Tibial artery (tissue), 4 donors: ENCODE measurements at places on chromosomes 2 and 18.
A peak's percentile ranks its signal among the peaks of the same experiment; 100 is the strongest.

DNA sequence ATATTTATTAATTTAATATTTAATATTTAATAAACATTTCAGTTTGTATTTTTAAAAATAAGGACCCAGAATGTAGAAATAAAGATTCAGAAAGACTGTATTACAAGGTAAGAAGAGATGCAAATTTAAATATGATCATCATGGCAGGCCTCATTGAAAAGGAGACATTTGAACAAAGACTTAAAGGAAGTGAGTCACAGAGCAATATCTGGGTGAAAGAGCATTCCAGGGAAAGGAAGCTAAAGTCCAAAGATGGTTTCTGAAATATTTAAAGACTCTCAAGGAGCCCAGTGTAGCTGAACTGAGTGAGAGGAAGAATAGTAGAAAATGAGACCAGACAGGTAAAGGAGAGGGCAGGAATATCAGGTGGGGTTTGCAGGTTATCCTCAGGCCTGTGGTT, 5.9 kb downstream of the SCYGR4 start:
- H3K4me3 ChIP-seq, result no peak overlapping the region
- no peaks in the 10 kb centered on the region for H3K4me1 ChIP-seq
- H3K27me3 ChIP-seq, result no peaks in the 10 kb centered on the region
- no peaks in the 10 kb centered on the region for H3K36me3 ChIP-seq

DNA sequence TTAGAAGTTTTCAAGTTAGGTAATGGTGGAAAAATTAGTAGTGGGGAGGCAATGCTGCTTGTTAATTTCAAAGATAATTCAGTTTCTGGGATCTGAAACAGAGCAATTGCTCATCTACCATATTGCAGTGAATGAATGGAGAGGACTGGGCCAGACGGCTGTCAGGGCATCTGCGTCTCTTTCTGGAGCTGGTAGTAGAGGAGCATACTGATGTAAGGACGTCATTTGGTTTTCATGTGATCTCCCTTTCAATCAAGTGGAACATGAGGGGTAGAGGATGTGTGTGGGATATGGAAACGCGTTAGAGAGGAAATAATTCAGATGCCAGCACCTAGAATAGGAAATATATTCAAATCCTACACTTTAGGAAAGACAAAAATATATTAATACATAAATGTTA, 490.3 kb downstream of the ADCYAP1 start:
- H3K4me3 ChIP-seq, result no peak overlapping the region
- H3K27me3 ChIP-seq, result no peaks in the 10 kb centered on the region
- no peaks in the 10 kb centered on the region for H3K36me3 ChIP-seq
- no peak overlapping the region for H3K27ac ChIP-seq

DNA sequence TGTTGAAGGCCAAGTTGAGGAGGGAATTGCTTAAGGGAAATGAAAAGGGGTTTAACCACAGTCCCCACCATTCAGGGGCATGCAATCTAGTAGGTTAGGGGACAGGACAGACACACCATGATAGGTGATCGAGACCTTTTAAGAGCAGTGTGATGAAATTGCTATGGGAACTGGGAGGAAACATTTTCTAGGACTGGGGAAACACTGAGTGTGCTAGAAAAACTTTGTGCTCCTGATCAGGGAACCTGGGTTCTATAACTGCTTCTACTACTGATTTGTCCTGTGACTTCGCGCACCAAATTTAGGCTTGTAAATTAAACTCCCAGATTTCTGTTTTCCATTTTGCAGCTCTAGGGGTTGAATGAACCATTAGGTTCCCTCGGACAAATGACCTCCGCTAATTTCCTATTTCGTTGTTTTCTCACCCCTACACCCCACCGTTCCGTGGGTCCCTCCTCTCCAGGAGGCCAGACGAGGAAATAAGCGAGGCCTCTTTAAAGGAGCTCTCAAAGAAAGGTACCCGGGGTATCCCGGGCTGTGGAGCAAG, 371 bp upstream of the LCLAT1 start:
- no peaks in the 10 kb centered on the region for H3K36me3 ChIP-seq
- H3K27me3 ChIP-seq, result no peaks in the 10 kb centered on the region
- peak overlapping the region; percentile 79 for H3K27ac ChIP-seq
- peak overlapping the region; percentile 98 for H3K4me3 ChIP-seq
- H3K4me1 ChIP-seq, result peaks cover 13% of the 10 kb centered on the region

DNA sequence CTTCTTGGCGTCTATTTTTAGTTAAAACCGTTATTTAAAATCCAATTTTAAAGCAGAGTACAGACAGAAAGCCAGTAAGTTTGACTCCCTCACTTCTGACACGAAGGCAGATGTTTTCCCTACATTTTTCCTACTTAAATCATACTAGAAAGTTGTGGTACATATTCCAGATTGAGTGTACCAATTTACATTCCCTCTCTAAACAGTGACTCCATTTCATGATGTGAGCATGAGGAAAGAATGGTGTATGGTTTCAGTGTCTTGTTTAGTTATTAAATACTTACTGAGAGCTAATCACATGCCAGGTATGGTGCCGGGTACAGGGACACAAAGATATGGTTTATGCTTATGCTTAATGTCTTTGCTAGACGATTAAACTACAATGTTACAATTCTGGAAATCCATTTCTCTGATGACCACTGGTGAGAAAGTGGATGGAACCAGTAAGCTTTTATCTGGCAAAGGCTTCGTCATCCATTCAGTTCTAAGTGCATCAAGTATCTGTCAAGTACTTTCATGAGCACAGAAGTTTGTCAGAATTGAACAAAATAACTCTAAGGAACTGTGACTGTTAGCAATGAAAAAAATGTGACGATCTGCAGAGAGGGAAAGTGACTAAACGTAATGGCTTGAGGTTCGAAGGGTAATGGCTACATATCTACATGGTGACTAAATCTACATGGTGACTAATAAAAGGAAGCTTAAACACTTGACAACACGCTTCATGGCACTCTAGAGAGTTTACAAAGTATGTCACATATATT, 25.7 kb downstream of the MAP4K3 start:
- peak overlapping the region; percentile 46 for H3K27ac ChIP-seq
- H3K4me3 ChIP-seq, result no peak overlapping the region
- DNase-seq, result no peak
- peaks cover 40% of the 10 kb centered on the region for H3K4me1 ChIP-seq
- no peaks in the 10 kb centered on the region for H3K27me3 ChIP-seq
- H3K36me3 ChIP-seq, result no peaks in the 10 kb centered on the region

- no peaks in the 10 kb centered on the region for H3K36me3 ChIP-seq
- H3K27ac ChIP-seq, result no peak overlapping the region
- DNase-seq, result no peak
- H3K27me3 ChIP-seq, result no peaks in the 10 kb centered on the region
Observed at GRCh38 chr2:150144546-150145298, 342.7 kb downstream of the RND3 start.

DNA sequence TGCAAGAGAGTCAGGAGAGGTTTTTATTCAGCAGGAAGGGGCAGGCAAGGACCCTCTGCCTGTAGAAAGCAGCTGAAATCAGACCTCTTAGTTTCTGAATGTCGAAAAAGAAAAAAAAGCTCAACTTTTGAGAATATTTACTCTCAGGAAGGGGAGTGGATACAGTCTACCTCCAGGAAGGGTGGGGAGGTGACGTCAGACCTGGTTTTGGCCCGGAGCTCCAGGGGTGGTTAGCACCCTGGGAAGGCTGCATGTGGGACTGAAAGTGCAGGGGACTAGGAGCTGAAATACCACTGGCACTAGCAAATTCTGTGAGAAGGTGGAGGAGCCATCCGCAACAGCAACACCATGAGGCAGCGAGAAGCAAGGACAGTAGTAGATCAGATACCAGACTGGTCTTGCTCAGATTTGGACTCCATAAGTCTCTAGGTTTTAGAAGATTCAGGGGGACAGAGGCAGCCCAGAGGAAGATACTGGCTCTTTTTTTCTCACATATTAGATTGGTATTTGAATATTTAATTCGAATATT, 19.8 kb downstream of the MC2R start:
- H3K27ac ChIP-seq, result no peak overlapping the region
- H3K4me3 ChIP-seq, result no peak overlapping the region
- H3K4me1 ChIP-seq, result no peaks in the 10 kb centered on the region
- no peaks in the 10 kb centered on the region for H3K36me3 ChIP-seq
- DNase-seq, result no peak

GRCh38 chr2:124254621-124255020, 229.5 kb downstream of the CNTNAP5 start:
- no peaks in the 10 kb centered on the region for H3K36me3 ChIP-seq
- no peaks in the 10 kb centered on the region for H3K27me3 ChIP-seq
- no peak overlapping the region for H3K4me3 ChIP-seq
- DNase-seq, result no peak
- no peaks in the 10 kb centered on the region for H3K4me1 ChIP-seq
- no peak overlapping the region for H3K27ac ChIP-seq

DNA sequence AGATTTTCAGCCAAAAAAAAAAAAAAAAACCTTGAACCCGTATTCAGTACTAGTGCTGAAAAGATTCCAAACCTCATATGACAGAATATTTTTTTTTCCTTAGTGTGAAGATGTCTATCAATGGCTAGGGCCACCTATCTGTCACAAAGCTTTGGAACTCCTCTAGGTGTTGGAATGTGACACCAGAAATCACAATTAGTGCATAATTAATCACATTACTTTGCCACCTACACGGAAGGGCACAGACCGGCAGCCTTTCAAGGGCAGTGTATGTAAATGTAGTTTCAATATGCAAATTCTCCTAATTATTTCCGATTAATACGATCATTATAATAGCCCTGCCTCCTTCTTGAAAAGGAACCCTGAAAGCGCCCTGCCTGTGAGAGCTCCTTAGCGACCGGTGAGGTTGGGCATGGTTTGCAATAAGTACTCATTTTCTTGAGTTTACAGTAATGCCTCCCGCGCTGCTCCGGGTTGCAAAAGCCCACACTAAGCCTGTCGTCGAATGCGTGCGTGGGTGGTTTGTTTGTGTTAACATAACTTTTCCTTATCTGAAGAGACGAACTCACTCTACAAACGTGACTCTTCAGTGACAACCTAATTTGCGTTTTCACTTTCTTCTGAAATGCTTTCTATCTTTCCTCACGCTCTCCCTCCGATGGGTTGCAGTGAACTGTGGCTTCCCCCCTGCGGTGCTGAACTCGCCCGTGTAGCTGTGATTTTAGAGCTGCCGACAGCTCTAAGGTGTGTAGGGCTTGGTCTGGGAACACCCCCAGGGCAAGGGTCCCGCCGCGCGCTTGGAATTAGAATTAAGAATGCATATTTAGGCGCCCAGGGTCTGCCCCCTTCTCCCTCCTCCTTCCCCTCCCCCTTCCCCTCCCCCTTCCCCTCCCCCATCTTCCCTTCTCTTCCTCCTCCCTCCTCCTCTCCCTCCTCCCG, 765 bp upstream of the ID2 start:
- H3K4me3 ChIP-seq, result peak overlapping the region; percentile 72
- no peaks in the 10 kb centered on the region for H3K27me3 ChIP-seq
- H3K4me1 ChIP-seq, result peaks cover 21% of the 10 kb centered on the region
- H3K36me3 ChIP-seq, result no peaks in the 10 kb centered on the region
- peak; percentile 88 for DNase-seq

GRCh38 chr2:16617282-16618266, 48.1 kb downstream of the CYRIA start:
- no peaks in the 10 kb centered on the region for H3K4me1 ChIP-seq
- no peak for DNase-seq
- H3K36me3 ChIP-seq, result no peaks in the 10 kb centered on the region
- no peaks in the 10 kb centered on the region for H3K27me3 ChIP-seq

GRCh38 chr2:146874260-146874658, 970.6 kb upstream of the ACVR2A start:
- no peaks in the 10 kb centered on the region for H3K36me3 ChIP-seq
- no peaks in the 10 kb centered on the region for H3K4me1 ChIP-seq
- no peak overlapping the region for H3K4me3 ChIP-seq
- DNase-seq, result peak; percentile 28

GRCh38 chr2:2886922-2887321, 490.7 kb downstream of the EIPR1 start:
- H3K4me3 ChIP-seq, result no peak overlapping the region
- H3K27ac ChIP-seq, result no peak overlapping the region
- no peaks in the 10 kb centered on the region for H3K36me3 ChIP-seq

DNA sequence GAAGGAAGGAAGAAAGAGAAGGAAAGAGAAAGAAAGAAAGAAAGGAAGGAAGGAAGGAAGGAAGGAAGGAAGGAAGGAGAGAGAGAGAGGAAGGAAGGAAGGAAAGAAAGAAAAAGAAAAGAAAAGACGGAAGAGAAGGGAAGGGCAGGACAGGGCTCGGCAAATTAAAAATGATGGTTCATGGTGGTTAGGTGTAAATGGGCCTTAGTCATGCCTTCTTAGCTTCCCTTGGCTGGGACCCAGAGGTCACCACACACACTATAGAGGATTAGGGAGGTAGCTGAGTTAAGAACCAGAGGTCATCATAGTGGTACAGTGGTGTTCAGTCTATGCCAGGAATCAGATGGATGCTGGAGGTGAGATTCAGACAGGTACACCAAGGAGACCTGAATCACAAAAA, 9.3 kb upstream of the ATL2 start:
- H3K36me3 ChIP-seq, result no peaks in the 10 kb centered on the region
- no peaks in the 10 kb centered on the region for H3K27me3 ChIP-seq
- H3K4me3 ChIP-seq, result no peak overlapping the region
- H3K27ac ChIP-seq, result peak overlapping the region; percentile 28
- no peak for DNase-seq

DNA sequence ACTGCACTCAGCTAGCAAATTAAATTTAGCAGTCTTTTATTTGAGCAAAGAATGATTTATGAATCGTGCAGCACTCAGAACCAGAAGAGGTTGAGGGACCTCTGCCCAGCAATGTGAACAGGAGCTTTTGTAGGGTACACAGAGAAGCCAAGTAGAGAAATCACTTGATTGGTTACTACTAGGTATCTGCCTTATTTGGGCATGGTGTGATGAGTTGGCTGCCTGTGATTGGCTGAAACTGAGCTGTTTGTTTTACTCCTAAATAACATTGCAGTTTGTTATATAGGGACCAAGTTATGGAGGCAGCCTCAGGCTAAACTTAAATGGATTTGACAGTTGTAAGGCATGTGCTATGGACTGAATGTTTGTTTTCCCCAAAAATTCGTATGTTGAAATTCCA, 122.5 kb downstream of the RDH14 start:
- no peak overlapping the region for H3K4me3 ChIP-seq
- no peaks in the 10 kb centered on the region for H3K27me3 ChIP-seq
- H3K27ac ChIP-seq, result no peak overlapping the region
- peaks cover 33% of the 10 kb centered on the region for H3K4me1 ChIP-seq
- DNase-seq, result no peak

DNA sequence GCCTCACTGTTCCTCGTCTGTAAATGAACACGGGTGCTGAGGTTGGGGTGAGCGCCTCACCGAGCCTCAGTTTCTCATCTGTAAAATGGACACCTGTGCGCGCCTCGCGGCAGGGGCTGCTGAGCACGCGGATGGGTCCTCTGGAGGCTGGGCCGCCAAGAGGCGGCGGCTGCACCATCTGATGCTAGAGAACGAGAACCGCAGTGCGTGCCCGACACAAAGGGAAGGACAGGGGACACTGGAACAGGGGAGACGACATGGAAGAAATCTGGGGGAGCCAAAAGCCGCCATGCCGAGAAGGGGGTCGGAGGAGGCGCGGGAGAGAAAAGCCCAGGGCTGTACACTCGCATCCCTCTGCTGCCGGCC, 118.7 kb upstream of the ZNF516 start:
- H3K4me3 ChIP-seq, result no peak overlapping the region
- H3K27me3 ChIP-seq, result peaks cover 4% of the 10 kb centered on the region
- H3K4me1 ChIP-seq, result no peaks in the 10 kb centered on the region
- no peak for DNase-seq

- peak overlapping the region; percentile 93 for H3K4me3 ChIP-seq
- peak overlapping the region; percentile 98 for H3K27ac ChIP-seq
- no peaks in the 10 kb centered on the region for H3K4me1 ChIP-seq
- DNase-seq, result no peak
Observed at GRCh38 chr2:20448977-20449306, 2.1 kb downstream of the RHOB start.

GRCh38 chr2:71545572-71546274, 92.4 kb downstream of the DYSF start:
- no peaks in the 10 kb centered on the region for H3K4me1 ChIP-seq
- H3K27me3 ChIP-seq, result peaks cover 5% of the 10 kb centered on the region
- no peak overlapping the region for H3K4me3 ChIP-seq
- no peaks in the 10 kb centered on the region for H3K36me3 ChIP-seq
- H3K27ac ChIP-seq, result no peak overlapping the region
